ENCODE measurements at places on chromosomes 7 and 10. TPM values are rescaled to one million over a fixed set of nuclear protein-coding genes. Genes with fewer than 3 reads are reported as not detected.

Gene UCMA
- not detected for polyA plus RNA-seq

Gene PNLIPRP3
- not detected for polyA plus RNA-seq

DNA sequence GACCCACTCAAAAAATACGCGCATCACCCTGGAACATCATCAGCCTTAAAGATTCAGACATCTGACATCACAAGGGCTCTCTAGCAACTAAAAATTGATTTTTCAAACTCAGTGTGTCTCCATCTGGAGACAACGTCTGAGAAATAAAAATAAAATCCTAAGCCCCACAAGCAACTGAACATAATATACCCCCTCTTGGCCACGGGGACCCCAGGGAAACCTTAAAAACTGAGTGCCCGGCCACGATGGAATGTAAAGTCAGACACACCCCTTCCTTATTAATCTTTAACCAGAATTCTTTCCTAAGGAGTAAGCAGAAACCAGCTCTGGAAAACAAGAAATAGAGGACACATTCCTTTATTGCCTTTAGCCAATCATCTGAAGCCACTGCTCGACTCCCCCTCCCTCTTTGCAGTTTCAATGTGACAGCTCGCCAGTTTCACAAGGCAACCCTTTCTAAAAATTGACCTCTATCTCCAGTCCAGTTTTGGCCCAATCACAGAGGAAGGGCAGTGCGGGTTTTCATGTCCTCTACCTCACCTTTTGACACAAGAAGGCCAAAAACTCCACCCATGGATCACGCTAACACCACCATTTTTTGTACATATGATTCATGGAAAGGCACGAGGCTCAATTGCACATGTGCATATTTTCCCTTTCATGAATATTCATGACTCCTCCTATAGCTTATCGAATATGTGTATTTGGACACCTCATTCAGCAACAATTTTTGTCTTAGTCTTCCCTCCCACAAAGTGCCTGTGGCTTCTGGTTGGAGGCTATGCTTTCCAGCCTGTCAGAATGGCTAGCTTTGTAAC is 24.2 kb downstream of the IFIT3 start:
- peak; percentile 77 for DNase-seq

- DNase-seq = peak; percentile 45
Observed at GRCh38 chr7:79282070-79282694, 171.3 kb downstream of the MAGI2 start.

DNA sequence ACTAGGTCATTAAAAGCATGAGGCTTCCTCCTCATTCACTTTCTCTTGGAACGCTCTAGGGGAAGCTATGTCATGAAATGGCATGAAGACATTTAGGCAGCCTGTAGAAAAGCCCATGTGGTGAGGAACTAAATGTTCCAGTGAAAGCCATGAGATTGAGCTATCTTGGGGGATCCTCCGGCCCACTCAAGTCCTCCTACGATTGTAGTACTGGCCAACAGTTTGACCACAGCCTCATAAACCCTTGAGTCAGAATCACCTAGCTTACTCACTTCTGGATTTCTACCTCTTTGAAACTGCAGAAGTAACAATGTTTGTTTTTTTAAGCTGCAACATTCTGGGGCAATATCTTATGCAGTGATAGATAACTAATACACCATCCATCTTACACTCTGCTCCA is 605.1 kb downstream of the SORCS1 start:
- no peak for DNase-seq

GRCh38 chr10:63829573-63830149 is 308.5 kb downstream of the REEP3 start:
- no peak for DNase-seq

Measured in renal pelvis (tissue), 12 donors.